Stimulated activated CD4-positive, alpha-beta T cell treated with anti-CD3 and anti-CD28 coated beads, Interleukin-4, amount 100 ng/mL, for 24 hours (primary cell): ENCODE measurements at places on chromosomes 5 and 9.

GRCh38 chr5:59272809-59273427 lies 620.6 kb downstream of the PDE4D start:
- no peak for DNase-seq

- DNase-seq, result no peak
Measured at GRCh38 chr5:160209917-160210316, 19.4 kb upstream of the FABP6 start.

- peak; percentile 89 for DNase-seq
Measured at GRCh38 chr9:129258124-129258822, 80.2 kb upstream of the IER5L start.

DNA sequence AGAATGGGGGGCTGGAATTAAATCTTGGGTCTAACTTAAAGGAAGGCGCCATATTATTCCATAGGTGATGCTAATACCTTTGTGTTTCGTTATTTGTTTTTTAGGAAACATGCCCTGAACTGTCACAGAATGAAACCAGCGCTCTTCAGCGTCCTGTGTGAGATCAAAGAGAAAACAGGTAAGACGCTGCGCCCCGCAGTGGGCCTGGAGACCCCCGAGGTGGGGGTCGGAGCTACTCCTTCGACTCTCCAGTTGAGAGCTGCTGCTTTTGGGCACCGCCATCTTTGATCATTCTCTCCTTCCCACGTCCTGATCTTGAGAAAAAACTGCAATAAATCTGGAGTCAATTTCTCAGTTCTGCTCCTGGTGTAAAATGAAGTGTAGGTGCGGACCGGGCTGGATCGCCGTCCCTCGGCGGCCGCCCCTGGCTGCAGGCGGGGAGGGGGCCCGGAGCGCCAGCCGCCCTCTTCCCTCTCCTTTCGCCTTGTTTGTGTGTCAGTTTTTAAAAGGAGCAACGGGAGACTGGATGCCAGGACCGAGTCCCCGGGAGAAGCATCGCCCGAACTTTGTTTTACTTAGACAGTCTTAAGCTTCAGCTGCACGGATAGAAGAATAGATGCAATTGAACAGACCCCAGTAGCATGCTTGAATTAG lies 1.4 kb downstream of the PBX3 start:
- no peak for DNase-seq
